Adipocyte (in vitro differentiated cells): ENCODE measurements at places on chromosomes 3 and 15.
A peak's percentile ranks its signal among the peaks of the same experiment; 100 is the strongest.

DNA sequence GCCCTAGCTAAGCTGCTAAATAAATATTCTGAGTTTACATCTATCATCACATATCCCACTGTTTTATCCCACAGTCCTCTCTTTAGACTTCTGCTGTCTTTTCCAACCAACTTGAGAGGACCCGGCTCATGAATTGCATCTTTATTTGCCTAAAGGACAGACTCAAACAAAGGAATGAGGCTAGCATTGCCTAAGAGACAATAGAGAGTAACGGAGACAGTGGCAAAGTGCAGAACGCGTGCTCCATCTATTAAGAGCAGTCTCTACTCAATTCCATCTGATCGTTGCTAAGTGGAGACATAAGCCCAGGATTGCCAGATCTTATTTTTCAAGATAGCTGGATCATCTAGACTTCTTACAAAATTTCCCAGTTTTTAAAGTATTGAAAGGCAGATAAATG, 2.3 kb downstream of the ADAMTSL3 start:
- no peak for DNase-seq

- no peak for DNase-seq
Measured at GRCh38 chr3:68402235-68402918, 530.0 kb downstream of the TAFA4 start.

GRCh38 chr3:126858401-126858800, 124.5 kb upstream of the PLXNA1 start:
- no peak for DNase-seq

DNA sequence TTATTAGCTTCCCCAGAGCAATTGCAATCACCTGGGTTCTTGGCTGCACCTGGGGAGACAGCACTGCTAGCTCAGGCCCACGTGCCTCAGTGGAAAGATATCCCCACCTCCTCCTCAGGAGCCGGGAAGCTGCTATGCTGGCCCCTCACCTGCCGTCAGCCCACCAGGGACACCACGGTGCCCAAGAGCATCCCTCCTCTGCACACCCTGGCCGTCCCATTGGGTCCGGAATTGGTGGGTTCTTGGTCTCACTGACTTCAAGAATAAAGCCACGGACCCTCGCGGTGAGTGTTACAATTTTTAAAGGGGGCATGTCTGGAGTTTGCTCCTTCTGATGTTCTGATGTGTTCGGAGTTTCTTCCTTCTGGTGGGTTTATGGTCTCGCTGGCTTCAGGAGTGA, 72.3 kb upstream of the MEF2A start:
- no peak for DNase-seq

GRCh38 chr3:194854206-194854605, 168.5 kb downstream of the FAM43A start:
- peak; percentile 34 for DNase-seq

- DNase-seq = no peak
Measured at GRCh38 chr3:98530676-98531075, 1.1 kb upstream of the GPR15 start.

DNA sequence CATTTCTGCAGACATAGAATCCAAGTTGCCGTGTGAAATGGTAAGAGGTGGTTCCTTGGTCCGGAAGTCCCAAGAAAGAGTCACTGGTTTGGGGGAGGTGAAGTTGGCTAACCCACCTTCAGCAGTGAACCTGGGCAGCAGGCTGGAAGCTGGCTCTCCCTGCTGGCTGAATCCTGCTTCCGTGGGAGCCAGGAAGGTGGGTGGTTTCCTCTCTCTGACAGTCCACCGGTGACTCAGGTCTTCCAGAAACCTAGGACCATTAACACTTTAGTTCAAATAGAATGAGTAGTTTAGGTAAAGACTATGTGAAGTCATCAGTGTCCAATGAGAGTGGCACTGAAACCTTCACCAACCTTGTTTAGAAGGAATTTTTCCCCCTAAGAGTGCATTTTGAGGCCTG, 87.4 kb upstream of the CACNA2D3 start:
- DNase-seq = no peak
